ENCODE measurements at places on chromosomes 11 and 22.

- DNase-seq = no peak
Measured at GRCh38 chr11:106305458-106305857, 228.0 kb downstream of the AASDHPPT start.

- no peak for DNase-seq
Measured at GRCh38 chr11:59728154-59728553, 14.5 kb upstream of the OR10V1 start.

GRCh38 chr22:36546932-36547331 lies 18.0 kb upstream of the EIF3D start:
- DNase-seq = no peak

DNA sequence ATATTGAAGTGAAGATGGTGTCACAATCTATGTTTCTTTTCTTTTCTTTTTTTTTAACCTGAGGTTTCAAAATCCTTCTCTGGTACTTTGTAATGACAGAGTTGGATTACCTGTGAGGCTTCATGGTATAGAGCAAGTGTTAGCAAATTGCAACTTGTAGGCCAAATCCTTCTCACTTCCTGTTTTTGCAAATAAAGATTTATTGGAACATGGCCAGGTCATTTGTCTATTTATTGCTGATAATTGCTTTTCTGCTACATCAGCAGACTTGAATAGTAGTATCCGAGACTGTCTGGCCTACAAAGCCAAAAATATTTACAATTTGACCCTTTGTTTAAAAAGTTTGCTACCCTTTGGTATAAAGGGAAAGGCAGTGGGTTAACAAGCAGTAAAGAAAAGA lies 1059.4 kb upstream of the CCDC90B start:
- DNase-seq = no peak

DNA sequence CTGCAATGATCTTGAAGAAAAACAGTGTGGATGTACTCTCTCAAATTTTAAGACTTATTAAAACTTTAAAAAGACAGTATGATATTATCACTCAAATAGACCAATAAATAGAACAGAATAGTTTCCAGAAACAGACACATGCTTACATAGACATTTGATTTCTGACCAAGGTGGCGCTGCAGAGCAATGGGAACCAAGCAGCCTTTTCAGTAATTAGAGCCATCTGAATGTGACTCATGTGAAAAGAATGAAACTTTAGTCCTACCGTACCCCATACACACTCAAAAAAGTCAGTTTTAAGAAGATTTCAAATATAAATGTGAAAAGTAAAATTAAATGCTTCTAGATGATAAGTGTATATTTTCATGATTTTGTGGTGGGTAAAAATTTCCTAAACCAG lies 74.2 kb upstream of the MS4A8 start:
- no peak for DNase-seq

DNA sequence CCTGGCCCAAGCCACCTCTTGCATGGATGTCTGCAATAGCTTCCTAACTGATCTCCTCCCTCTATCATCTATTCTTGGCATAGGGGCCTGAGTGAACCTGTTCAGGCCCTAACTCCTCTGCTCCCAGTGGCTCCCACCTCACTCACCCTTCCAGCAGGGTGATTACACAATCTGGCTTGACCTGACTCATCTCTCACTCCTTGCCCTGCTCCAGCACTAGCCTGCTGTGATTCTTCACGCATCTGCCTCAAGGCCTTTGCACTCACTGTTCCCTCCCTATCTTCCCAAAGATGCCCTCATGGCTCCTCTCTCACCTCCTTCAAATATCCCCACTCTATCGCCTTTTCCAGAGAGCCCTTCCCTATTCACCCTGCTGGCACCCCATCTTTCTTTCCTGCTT lies 10.5 kb downstream of the SCN4B start:
- DNase-seq = no peak

GRCh38 chr11:12631651-12632050 lies 42.6 kb upstream of the TEAD1 start:
- no peak for DNase-seq

DNA sequence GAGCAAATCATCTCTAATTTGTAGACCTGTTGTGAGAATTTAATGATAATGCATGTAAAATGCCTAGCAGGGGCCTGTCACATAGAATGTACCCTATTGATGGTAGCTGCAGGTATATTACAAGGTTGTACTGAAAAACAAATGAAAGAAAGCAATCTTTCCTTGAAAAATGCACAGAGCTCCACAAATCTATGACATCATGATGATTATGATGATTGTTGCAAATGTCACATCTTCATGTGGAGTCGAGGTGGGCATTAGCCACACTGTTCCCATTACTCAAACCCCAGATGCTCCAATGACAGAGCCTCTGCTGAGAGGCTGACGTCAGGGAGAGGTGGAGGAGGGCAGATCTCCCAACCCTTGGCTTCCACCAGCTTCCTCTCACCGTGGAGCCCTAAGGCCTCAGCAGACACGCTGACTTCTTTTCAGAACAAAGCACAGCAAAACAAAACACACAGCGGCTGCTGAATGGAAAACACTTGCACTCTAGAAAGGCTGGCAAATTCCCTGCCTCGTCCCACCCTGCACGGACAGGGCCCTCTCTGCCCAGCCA lies 298.3 kb downstream of the KIRREL3 start:
- DNase-seq = no peak

All from DMS 273 treated with DMSO at 0.1 percent for 48 hours (cell line).